ENCODE measurements at places on chromosomes 13 and 19.

- DNase-seq: peak; percentile 78
Measured at GRCh38 chr19:16446724-16447368, 24.9 kb downstream of the EPS15L1 start.

DNA sequence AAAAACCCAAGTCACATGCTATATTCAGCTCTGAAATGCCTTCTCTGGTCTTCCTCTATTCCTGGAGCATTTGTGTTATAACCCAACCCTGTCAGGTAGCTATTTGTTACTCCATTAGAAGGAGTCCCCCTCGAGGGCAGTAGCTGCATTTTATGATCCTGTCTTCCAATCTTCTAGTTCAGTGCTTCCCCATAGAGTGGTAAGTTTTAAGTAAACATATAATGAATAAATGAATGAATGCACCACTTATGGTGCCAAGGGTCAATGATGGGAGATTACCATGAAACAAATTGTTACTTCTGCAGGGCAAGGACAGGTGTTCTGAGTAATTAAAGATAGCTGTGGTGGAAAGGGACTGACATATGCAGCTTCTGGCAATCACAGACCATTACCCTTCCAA lies 4.0 kb downstream of the RASL11A start:
- no peak for DNase-seq

DNA sequence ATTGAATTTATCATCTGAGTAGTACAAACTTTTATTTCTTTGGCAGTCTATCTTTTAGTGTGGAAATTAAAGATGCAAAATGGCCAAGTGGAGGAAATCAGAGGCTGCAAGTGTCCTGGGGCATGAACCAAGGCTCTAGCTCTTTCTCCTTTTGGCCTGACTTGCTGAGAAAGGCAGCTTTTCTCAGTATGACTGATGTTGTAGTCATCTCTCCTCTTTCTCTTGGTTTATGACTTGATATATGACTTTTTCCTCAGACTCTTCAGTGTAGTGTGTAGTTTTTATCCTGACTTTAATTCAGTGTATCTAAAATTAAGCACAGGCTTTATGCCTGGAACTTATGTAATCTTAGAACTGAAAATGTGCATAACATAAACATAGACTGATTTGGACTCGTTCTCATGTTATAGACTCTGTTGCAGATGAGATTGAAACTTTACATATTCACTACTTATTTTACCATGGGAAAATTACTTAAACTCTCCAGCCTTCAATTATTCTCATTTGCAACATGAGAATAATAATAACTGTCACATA lies 65.7 kb downstream of the SLITRK5 start:
- no peak for DNase-seq

GRCh38 chr19:45973553-45974338 lies at the start of gene NOVA2:
Gene NOVA2, minus strand, starts transcription at chr19:45973865. Its CDS starts 514 bp downstream, at chr19:45973351.
- peak; percentile 55 for DNase-seq

GRCh38 chr13:74204602-74205312 lies 70.6 kb upstream of the KLF12 start:
- peak; percentile 69 for DNase-seq

- peak; percentile 93 for DNase-seq
Measured at GRCh38 chr13:67369895-67370660, 139.9 kb upstream of the PCDH9 start.

DNA sequence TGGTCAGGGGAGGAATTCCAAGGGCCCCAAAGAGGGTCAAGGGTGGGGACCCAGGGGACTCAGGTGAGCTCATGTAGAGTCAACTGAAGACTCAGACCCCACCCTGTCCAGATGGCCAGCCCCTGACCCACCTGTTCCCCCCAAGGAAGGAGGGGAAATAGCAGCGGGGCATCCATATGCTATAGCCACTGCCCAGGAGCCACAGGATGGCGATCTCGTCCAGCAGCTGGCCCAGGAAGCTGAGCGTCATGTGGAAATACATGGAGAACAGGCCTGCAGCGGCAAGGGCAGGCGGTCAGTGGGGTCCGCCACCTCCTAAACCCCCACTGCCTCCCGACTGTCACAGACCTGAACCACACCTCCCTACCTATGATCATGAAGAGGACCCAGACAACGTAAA lies 21.4 kb downstream of the ACER1 start:
- no peak for DNase-seq

DNA sequence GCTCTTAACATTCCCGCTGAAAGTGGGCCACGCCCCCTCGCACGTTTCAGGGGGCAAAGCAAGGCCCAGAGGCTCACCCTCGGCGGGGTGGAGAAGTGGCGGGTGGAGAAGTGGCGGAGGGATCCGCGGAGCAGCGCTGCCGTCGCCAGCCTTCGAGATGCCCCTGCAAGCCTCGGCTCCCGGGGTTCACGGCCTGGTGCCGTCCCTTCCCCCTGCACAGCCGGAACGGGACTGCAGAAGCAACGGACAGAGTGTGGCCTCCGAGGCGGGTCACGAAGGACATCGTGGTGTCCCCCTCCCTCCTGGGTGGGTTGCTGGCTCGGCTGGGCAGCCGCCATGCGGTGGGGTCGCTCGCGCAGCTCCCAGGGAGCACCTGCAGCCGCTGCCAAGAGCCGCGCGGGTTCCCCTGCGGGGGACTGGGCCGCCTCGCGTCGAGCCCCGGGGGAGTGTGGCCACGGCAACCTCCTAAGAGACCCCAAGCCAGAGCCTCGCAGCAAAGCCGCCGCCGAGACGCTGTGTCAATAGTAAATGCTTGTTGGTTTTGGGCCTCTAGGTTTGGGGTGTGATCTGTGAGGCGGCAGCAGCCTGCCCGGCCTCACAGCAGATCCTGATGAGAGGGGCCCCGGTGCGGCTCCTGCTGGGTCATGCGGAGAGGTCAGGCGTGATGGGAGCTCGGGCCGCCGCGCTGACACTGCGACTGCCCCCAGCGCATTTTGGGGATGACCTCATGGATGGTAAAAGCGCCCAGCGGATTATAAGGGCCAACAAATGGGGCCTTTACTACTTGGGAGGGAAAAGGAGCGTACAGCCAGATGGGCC lies 5.5 kb downstream of the TPGS1 start:
- DNase-seq: no peak

DNA sequence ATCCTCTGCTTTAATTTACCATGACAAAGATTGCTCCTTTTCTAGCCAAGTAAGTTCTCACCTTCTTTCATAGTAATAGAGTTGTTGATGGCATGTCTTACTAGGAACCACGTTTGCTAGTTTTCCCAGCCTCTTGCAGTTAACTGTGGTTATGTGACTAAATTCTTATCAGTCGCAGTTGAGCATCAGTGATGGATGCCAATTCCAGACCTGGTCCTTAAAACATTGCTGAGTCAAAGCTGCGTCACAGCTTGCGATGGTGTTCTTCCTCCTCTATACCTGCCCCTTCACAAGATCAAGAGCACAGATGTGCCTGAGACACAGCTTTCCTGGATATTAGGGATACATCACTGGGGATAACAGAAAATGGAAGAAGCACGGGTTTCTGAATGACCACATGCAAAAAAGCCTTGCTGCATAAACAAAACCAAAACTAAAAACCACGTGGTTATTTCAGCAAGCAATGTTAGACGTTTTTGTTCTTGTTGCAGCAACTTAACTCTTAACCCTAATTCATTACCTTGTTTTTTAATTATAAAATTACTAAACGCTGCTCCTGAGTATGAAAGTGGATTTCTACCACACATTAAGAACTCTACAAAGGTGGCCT lies 97.6 kb upstream of the DACH1 start:
- DNase-seq: no peak

- DNase-seq: no peak
Measured at GRCh38 chr13:20193162-20193906, 596 bp upstream of the GJB2 start.

GRCh38 chr19:47257411-47258169 lies 1.3 kb downstream of the CCDC9 start:
- DNase-seq: no peak

- no peak for DNase-seq
Measured at GRCh38 chr19:53161123-53161522, 2.3 kb upstream of the ZNF347 start.

- peak; percentile 15 for DNase-seq
Measured at GRCh38 chr19:1780272-1780958, 27.1 kb downstream of the ONECUT3 start.

- DNase-seq: no peak
Measured at GRCh38 chr13:52844836-52845235, 3.6 kb downstream of the PCDH8 start.

DNA sequence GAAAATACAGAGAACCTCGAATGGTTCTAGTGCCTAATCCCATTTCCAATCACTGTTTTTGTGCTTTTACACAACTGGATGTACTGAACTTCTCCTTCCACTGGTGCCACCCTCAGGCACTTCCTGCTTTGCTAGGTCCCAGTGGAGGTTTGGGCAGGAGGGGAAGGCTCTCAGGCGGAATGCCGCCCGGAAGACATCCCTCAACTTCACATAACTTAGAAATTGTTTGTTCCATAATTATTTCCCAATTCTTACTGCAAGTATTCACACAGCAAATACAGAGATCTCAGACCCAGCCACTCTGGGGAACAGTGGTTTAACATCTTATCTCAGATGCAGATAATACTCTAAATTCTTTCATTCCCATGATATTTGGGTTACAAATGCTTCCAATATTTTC lies 195.7 kb upstream of the IPO5 start:
- DNase-seq: peak; percentile 70

Measured in fibroblast of upper back skin (primary cell).